ENCODE measurements at places on chromosomes 2 and 18.

DNA sequence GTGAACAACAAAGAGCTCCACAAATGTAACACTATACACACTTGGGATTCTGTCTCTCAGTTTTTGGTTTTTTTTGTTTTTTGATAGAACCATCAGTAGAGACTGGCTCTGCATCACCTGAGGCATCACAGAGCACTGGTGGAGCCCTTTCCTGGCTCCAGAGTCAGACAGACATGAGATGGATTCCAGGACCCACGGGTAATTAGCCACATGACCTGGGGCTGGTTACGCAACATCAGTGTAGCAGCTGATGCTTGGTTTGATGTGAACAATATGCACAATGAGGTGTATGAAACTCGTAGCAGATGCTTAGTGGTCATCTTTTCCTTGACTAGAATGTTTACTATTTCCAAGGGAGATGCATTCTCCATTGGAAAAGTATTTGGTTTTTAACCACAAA, 40.7 kb downstream of the CMPK2 start:
- DNase-seq, result no peak

DNA sequence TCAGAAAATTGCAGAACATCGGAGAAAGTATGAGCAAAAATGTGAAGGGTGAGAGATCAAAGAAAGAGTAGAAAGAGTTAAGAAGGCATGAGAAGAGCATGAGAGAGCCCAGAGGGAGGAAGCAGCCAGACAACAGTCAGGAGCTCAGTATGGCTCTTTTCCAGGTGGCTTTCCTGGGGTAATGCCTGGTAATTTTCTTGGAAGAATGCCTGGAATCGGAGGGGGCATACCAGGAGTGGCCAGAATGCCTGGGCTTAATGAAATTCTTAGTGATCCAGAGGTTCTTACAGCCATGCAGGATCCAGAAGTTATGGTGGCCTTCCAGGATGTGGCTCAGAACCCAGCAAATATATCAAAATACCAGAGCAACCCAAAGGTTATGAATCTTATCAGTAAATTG, 271.8 kb upstream of the TFPI start:
- no peak for DNase-seq

DNA sequence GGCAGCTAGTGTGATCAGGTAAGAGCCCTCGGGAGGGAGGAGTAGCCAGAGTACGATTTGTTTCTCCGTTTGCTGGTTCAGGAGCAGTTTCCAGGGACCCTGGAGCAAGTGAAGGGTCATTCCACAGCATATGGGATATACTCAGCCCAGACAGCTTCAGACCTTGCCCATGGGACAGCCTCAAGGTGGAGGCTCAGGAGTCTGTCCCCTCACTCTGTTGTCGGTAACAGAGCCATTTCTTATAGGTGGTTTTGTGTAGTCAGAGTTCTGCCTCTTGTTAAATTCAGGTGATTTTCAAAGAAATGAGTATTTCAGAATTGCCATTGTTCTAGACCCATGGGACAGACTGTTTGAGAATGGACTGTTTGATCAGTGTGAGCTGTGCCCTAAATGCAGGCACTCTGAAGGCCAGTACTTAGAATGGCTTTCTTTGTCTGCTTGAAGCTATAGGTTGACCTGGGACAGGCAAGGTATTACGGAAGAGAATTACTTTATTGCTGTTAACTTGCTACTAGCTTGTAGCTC, 15.2 kb downstream of the FMNL2 start:
- no peak for DNase-seq

DNA sequence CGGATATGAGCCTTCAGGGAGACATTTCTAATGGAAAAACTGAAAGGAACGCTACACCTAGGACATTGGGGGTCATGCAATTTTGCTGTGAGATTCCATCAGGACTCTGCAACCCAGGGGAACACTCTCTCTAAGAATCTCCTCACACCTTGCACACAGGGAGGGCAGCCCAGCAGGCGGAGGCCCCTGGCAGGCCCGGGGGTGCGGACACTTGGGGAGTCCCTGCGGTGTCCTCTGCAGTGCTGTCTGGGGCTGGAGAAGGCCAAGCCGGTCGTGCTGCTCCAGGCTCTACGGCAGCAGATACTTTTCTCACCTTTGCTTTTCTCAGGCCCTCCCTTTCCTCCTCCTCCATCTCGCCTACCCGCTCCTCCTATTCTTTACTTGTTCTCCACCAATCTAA, 54.7 kb upstream of the FAM110C start:
- no peak for DNase-seq

DNA sequence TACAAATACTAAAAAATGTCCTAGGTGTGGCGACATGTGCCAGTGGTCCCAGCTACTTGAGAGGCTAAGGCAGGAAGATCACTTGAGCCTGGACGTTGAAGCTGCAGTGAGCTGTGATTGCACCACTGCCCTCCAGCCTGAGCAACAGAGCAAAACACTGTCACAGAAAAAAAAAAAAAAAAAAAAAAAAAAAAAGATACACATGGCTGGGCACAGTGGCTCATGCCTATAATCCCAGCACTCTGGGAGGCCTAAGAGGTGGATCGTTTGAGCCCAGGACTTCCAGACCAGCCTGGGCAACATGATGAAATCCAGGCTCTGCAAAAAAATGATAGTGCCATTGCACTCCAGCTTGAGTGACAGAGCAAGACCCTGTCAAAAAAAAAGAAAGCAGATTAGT, 13.7 kb downstream of the KANSL1L start:
- DNase-seq, result no peak

- DNase-seq, result no peak
Measured at GRCh38 chr2:25381502-25381901, 39.8 kb upstream of the DNMT3A start.

DNA sequence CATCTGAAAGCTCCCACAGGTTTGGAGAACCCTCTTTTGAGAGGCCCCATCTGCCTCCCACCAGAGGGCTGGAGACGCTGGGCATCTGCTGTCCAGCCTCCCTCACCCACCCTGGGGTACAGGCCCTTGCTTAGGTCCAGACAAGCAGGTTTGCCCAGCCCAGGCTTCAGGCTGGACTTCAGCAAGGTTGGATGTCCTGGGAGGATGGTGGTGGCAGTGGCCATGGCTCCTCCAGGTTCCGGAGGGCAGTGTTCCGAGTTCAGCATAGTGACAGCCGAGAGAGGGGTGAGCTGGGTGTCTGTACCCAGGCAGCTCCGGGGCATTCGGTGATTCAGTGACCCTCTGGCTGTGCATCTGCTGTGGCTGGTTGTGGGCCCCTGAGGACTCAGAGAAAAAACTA, 58.2 kb upstream of the HDAC4 start:
- DNase-seq, result no peak

GRCh38 chr2:16093639-16094529, 153.5 kb downstream of the MYCN start:
- DNase-seq, result peak; percentile 25

GRCh38 chr2:47028846-47029560, 113.4 kb upstream of the MCFD2 start:
- no peak for DNase-seq

- no peak for DNase-seq
Measured at GRCh38 chr2:218448934-218449333, 30.0 kb downstream of the VIL1 start.

GRCh38 chr2:12397854-12398253, 318.9 kb upstream of the TRIB2 start:
- no peak for DNase-seq

DNA sequence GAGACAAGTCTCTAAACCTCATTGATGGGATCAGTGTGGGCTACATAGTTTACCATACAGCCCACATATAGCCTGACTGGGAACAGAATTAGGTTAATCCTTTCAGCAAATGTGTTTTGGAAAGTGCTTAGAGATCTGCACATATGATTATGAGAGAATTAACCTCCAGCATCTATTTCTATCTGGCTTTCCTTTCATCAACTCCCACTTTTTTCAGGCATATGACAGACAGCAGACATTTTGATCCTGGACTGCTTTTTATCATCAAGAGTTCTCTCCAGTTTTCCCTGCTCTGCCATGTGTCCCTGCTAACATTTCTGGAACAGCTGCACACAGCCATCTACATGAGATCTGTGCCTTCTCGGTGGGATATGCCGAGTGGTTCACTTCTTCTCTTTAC, 139.5 kb upstream of the LRP1B start:
- no peak for DNase-seq

DNA sequence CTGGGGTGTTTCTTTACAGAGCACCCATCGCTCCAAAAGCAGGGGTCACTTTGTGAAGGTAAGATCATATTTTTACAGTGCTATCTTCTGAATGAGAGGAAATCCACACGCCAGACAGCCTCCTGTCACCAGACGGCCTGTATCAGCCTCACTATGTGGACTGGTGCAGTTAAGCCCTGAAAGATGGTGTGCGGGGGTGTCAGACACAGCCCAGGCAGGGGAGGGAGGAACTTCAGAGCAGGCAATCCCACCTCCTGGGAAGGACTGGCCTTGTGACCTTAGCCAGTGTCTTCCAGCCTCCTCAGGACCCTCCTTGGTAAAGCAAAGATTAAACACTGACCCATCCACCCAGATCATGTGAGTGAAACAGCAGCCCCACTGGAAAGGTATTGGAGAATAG, 249.4 kb upstream of the CTAGE1 start:
- no peak for DNase-seq

DNA sequence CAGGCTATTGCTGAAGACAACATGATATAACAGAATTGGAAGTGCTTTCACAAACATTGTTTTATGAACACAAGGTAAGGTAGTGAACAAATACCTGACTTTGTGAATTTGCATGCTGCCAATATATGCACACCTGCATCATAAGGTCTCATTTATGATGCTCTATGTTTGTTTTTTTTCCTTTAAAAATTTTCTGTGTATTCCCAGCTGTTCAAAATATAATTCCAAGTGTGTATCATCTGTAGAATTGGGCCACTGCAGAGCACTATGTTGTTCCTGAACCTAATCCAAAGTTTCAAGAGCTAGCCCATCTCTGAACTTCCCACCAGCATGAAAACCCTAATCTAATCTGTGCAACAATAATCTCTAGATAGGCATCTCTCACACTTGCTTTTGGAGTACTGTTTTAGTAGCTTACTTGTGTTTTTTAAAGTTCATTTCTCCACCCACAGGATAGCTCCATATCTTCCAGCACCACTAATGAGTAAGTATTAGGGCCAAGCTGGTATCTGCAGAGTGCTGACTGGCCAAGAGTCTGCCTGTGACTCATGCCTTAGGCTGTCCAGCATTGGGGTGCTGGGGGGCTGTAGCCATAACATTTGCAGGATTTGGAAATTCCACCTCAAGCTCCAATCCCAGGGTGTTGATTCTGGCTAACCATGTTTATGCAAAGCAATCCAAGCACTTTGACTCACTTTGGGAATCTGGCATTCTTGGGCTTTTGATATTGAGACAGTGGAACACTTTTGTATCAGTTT, 208.2 kb upstream of the REV1 start:
- no peak for DNase-seq

GRCh38 chr2:42047488-42048298, at the start of gene PKDCC:
Gene PKDCC (plus strand): TSS chr2:42048021. CDS start chr2:42048200, 179 bp downstream.
- DNase-seq, result no peak

- no peak for DNase-seq
Measured at GRCh38 chr2:221850076-221850475, 278.0 kb upstream of the EPHA4 start.

GRCh38 chr2:101741775-101742520, 44.4 kb downstream of the MAP4K4 start:
- DNase-seq, result no peak

DNA sequence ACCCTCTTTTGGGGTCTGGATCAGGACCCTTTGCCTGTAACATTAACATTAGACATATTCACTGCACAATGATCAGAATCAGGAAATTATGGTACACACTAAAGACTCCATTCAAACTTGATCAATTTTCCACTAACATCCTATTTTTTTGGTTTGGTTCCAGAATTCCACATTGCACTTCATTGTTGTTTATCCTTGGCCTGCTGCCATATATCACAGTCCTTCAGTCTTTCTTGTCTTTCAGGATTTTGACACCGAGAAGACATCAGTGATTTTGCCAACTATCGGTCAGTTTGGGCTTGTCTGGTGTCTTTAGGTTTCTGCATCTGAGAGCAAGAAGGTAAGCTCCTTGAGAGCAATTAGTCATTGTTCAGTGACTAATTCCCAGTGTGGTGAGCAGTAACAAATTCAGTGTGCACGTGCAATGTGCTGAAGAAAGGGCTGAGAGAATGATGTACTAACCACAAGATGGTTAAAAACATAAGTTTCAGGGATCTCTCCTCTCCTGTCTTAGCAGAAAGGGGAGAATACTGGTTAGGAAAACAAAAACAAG, 23.5 kb downstream of the MARCHF4 start:
- DNase-seq, result no peak

DNA sequence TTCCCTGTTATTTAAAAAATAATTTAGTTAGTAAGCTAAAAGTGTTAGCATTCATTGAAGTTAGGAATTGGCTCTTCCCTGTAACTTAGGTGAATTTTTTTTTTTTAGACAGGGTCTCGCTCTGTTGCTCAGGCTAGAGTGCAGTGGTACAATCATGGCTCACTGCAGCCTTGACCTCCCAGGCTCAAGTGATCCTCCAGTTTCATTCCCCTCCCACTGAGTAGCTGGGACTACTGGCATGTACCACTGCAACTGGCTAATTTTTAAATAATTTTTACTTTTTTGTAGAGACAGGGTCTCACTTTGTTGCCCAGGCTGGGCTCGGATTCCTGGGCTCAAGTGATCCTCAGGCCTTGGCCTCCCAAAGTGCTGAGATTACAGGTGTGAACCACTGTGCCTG, 66.4 kb downstream of the CERS6 start:
- no peak for DNase-seq

GRCh38 chr18:9906481-9906880, 7.3 kb upstream of the VAPA start:
- DNase-seq, result no peak

DNA sequence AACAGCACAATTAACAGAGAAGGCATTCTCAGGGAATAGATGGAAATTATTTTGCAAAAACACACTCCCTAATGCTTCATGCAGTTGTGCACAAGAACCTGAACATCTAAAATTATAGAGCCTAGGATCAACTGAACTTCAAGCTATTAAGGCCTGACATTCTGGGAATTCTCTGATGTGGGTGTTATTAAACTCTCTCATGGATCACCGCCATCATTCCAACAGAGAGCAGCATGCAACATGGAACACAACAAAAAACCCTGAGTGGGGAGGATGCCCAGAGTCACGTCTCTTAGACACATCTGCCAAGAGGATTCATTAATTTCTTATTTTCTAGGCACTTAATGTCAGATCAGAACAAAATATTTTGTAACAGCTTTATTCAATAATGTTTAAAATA, 543.8 kb downstream of the ERBB4 start:
- no peak for DNase-seq

DNA sequence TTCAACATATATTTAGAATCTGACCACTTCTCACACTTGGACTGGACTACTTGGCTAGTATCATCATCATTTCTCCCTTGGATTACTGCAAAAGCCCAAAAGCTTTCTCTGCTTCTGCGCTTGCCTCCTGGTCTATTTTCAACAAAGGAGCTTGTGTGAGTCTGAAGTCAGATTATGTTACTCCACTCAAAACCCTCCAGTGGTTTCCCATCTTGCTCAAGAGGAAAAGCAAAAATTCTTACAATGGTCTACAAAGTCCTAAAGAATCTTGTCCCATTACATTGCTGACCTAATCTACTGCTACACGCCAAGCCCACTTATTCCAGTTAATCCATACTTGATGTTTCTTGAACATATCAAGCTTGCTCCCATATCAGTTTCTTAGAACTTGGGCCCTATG, 9.6 kb downstream of the PREPL start:
- DNase-seq, result no peak

Data from NCI-H1105 (cell line).